CD4-positive, alpha-beta T cell treated with Interleukin-21 for 1 hour (primary cell): ENCODE measurements at places on chromosomes 12 and 14.

DNA sequence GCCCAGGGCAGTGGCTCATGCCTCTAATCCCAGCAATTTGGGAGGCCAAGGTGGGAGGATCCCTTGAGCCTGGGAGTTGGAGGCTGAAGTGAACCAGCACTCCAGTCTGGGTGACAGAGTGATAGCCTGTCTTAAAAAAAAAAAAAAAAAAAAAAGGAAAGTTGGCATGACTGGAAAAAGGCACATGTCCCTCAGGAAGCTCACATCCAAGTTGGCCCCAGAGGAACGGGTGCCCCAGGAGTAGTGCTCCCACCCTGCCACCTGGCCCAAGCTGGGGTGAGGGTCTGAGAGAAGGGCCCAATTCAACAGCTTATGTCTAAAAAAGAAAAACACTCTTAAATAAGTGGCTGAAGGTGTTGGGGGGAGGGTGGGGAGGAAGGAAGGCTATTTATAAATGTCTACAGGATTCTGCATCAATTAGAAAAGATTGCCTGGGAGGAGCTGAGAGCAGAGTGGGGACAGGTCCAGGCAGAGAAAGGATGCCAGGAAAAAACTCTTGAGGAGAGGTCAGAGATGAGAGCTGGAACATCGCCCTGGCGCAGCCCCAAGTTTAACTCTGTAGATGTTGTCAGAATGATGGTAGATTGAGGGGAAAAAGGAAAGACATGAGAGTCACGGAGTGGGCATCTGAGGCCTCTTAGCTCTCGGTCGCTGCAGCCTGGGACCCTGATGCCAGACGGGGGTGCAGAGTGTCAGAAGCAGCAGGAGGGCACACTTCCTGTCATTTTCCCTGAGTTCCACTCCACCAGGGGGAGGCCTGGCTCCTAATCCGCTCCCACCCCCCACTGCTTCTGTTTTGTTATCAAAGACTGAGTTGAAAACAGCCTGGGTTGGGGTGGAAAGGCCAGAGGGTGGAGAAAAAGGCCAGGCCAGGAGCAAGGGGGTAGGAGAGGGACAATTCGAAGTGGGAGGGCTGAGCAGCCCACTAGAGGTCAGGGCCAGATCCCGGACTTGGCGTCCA lies 7.3 kb downstream of the SPRYD3 start:
- DNase-seq: no peak

DNA sequence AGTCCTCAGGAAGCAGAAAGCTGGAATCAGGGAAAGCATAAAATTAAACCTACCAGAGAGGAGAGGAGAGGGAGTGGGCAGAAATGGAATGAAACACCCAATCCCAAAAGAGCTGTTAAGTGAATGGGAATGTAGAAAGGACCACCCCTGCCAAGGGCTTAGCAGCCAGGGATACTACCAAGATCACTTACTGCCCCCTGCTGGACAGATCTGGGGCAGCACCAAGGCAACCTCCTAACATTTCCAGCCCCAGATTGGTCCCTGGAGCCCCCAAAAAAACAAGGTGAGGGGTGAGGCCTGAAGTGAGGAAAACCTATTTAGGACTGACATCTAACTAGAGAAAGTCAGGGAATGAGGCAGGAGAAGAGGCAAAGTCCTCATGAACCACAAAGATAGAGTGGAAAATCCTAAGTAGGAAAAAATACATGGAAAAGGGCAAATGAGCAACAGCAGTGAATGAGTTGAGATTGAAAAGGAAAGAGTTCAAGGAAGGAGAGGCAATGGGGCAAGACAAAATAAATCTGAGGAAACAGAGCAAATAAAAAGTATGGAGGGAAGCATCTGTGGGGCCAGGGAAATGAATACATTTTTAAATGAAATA lies 11.2 kb upstream of the FKBP11 start:
- DNase-seq: peak; percentile 83

DNA sequence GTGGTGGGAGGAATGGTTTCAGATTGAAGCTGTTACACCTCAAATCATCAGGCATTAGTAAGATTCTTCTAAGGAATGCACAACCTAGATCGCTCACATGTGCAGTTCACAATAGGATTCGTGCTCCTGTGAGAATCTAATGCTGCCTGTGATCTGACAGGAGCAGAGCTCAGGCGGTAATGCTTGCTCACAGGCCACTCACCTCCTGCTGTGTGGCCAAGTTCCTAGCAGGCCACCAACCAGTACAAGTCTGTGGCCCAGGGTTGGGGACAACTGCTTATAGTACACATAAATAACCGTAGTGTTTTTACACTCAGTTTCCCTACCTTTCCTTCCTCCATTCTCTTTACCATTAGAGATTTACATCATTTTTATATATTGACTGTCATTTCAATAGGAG lies 121.4 kb downstream of the SLCO1B3 start:
- DNase-seq: no peak

DNA sequence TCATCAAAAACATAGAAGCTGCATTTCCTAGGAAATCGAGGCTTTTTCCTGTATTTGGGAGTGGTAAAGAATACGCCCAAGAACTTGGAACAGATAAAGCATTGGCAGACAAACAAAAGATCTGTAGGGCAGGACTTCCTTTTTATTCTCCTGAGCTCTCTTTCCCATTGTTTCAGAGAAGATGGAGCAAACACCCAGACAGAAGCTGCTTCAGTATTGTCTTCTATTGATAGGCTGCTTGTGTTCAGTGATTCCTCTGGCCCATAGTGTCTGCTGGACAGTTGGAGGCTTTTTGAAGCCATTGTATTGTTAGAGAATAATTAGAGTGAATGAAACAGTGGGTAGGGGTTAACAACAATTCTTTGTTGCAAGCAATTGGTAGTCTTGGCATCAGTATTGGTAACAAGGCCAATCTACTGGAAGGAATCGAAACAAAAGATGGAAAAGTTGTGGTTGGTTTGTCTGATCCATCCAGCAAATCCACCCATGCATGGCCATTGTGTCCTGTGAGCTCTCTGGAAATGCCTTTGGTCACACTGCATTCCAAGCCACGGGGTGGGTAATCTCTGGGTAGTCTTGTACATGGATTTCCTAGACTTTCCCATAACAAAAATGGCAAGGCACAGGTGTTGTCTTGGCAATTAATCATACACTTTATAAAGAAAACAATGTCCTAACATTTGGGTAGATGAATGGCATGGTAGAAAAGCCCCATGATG lies 424.8 kb downstream of the RAD51B start:
- DNase-seq: no peak

DNA sequence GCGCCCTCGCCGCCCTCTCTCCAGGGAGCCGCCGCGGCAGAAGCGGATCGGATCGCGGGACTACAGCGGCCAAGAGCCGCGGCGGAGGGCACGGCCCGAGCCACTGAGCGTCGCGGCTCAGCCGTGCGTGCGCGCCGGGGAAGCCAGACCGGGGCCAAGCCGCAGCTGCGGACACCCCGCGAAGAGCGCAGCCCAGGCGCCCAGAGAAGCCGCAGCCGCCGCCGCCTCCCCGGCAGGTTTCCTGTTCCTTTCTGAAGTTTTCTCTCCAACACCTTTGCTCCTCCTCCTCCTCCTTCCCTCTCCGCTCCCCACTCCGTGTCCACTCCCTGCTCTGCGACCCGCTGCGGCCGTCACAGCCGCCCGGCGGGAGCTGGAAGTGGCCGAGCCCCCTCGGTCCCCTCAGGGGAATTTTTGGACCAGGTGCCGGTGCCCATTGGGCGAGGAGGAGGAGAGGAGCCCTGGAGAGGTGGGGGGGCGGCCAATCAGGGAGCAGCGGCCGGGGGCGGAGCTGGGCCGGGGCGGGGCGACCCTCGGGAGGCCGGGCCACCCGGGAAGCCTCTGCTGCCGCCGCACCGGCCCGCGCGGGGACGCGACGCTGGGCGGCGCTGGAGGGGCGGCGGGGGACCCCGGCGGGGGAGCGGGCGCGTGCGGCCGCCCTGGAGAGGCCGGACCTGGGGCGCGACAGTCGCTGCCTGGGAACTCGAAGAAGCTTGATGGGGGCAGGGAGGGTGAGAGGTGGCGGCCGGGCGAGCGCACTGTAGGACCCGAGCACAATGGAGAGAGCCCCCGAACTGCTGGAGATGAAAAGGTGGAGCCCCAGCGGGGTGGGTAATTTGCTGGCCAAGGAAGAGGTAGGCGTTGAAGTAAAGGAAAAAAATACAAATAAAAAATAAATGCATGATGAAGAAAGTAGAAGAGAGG lies at the start of gene ITPR2:
Gene ITPR2, minus strand, starts transcription at position 373 of the 921 bp plus-strand sequence. CDS start 413 bp downstream, outside the sequence.
- DNase-seq: peak; percentile 92

- DNase-seq: no peak
These were observed 298.7 kb downstream of the RPL10L start for GRCh38 chr14:46352844-46353243.

- no peak for DNase-seq
These were observed 87.7 kb upstream of the CCDC196 start for GRCh38 chr14:66398437-66398836.

DNA sequence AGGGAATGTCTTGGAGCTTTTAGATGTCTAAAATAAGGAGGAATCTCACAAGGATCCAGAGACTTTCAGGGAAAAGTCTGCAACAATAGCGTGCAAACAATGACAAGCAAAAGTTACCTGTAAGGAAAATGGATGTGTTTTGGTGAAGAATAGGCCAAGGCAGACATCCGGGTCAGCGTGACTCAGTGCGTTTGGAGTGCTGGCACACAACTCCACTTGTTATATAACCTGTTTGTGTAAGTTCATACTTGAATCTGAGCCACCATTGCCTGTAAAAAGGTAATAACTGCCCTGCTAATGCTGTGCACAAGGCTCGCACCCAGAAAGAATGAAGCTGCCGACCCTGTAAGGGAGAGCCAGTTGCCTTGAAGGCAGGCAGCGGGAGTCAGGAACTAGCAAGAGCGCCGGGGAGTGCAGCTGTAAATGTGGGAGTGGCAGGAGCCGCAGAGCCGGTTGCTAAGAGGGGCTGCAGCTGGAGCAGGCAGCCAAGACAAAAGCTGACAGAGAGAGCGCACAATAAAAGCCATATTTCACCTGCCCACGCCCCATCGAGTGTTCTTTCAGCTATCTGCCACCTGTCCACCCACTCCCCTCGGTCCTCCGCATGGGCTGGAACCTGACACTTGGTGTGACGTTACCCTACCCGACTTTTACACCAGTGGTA lies 638.5 kb upstream of the MIS18BP1 start:
- DNase-seq: no peak

- DNase-seq: no peak
These were observed 17.2 kb downstream of the ADGRD1 start for GRCh38 chr12:130970908-130971233.

DNA sequence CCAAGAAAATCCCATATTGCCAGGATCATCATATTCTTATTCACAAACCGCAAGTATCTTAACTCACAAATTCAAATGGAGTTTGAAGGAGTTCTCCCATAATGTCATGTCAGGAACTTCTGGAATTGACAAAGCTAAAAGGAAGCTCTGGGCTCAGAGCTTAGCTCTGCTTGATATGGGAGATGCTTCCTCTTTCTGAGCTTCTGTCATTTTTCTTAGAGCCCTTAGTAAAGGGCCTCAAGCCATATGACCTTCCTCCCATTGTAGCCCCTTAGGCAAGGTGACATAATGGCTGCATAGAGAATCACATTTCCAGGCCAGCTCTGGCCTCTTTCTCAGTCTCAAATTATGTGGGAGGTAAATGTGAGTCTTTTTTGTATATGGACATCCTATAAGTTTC lies 40.9 kb downstream of the SLC4A8 start:
- DNase-seq: no peak

GRCh38 chr12:131092901-131093603 lies 139.3 kb downstream of the ADGRD1 start:
- peak; percentile 12 for DNase-seq

GRCh38 chr12:14874882-14875281 lies 10.8 kb downstream of the MGP start:
- DNase-seq: no peak

GRCh38 chr12:133180669-133181068 lies 626 bp upstream of the ZNF268 start:
- DNase-seq: no peak

DNA sequence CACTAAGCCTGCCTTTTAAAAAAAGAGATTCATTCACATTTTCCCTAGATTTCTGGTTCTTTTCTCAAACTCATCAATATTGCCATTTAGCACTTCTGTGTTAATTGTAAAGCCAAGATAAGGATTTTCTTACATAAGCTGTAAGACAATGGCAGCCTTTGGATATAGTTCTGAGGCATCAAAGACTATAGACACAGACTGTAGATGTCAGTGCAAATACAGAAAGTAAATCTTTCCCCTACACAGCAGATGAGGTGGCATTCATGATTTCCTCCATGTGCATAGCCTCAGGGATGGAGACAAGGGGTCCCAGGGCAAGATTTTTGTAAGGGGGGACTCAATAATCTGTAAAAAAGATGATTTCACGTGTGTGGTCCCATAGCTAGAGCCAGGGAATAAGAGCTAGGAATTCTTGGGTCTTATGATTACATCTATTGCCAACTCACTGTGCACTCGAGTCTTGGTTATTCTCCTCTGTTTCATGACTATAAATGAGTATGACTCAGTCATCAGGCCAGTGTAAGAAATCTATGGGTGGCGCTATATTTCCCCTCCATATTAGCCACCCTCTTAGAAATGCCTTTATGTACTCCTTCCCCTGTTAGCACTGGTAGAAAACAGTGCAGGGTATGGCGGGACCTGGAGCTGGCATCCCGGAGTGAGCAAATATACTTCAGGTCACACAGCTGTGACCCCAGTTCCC lies 207.5 kb downstream of the EXOC5 start:
- DNase-seq: no peak

GRCh38 chr12:72388322-72388721 lies 116.2 kb downstream of the TRHDE start:
- no peak for DNase-seq

DNA sequence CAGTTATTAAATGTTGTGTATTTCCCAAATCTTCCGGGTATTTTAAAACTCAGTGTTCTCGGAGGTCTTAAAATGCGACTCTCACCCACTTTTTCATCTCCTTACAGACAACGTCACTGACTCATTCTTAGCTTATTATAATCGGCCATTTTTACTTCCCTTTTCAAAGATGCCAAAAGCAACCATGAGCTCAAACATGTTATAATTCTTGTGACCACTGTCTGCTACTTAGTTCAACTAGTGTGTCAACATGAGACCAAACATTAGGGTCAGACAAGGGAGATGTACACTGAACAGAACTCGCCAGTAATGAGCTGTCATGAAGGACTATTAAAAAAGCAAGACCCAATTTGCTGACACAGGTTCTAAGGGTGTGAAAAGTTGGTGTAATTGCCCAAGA lies 4.2 kb upstream of the GRIP1 start:
- no peak for DNase-seq
